ENCODE measurements at places on chromosomes 2 and 18.

DNA sequence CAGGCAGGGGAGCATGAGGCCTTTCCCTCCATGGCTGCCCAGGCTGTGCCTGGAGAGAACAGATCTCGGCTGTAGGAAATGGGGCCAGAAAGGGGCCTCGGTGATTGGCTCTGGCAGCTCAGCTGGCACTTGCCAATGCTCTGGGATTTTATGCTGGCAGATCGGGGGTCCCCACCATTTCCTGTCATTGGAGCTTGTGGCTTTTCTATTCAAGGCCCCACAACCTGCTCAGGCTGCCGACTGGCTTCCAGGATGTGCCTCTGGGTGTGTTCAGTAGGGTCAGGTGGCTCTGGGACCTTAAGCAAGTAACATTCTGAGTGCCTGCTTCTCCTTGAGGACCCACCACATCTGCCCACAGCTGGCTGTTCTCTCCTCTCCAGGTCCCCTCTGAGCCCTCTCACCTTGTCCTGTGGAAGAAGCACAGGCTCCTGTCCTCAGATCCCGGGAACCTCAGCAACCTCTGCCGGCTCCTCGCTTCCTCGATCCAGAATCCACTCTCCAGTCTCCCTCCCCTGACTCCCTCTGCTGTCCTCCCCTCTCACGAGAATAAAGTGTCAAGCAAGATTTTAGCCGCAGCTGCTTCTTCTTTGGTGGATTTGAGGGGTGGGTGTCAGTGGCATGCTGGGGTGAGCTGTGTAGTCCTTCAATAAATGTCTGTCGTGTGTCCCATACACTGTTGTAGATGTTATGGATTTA lies 4.2 kb downstream of the GNLY start:
- no peak for DNase-seq

GRCh38 chr2:202990501-202990900 lies 24.2 kb upstream of the NBEAL1 start:
- DNase-seq, result no peak

DNA sequence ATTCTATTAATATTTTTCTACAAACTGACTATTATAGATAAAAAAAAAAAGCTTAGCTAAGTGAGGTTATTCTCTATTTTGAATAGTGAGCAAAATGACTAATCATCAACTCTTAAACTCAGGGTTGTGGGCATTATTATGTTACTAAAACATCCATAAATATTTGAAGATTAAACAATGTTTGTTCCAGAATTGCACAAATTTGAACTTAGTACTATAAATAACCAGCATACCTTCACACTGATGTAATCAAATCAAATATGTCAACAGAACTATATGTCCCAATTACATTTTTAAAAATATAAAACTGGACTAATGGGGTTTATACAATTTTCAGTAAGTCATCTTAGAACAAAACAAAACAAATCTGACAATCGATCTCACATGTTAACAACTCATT lies 800.9 kb downstream of the LRP1B start:
- no peak for DNase-seq

DNA sequence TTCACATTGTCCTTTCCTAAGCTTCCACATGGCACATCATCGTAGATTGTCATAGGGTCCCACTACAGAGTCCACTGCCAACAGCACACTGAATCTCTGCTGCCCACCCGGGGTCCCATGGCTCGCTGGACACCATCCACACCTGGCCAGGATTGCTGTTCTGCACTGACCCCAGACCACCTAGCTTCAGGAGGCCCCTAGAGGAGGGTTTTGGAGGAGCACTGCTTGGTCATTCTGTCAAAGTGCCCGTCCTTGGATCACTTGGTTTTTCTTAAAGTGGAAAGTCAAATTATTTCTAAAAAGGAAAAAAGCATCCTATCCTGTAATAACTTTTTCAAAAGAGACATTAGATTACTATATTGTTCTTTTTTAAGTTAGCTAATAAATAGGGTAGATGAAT lies 59.0 kb downstream of the CHRNA1 start:
- DNase-seq, result no peak

- no peak for DNase-seq
Measured at GRCh38 chr18:75531851-75532459, 104.5 kb upstream of the SMIM21 start.

GRCh38 chr2:95303191-95303919 lies 6.2 kb downstream of the KCNIP3 start:
- no peak for DNase-seq

DNA sequence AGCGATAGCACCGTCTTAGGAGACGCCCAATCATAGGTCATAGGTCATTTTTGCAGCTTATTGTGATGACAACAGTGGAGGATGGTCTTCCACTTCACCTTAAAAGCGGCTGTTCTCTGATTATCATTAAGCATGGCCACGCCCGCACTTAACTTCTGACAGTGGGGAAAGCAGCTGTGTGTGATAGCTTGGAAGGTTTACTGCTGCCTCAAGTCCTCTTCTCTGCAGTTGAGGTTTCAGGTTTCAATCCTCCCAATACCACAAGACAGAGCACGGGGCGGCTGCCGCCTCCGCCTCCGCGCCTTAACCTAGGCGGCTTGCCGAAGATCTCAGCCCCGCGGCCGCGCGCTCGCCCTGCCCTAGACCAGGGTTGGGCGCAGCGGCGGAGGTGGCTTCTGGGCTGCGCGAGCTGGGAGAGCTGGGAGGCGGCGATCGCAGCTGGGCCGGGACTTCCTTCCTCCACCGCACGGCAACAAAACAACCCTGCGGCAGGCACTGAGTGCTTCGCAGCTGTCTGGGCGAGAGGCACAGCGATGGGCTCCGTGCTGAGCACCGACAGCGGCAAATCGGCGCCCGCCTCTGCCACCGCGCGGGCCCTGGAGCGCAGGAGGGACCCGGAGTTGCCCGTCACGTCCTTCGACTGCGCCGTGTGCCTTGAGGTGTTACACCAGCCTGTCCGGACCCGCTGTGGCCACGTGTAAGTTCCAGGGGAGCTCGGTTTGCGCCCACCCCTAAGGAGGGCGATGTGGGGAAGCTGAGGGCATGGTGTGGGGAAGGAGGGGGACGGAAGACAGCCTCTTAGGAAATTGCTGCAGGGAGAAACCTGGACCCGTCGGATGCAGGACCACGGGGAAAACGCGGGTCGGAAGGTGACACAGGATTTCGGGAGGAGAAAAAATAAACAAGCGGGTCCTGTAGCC lies at the start of gene RNF125:
TSS of gene RNF125 (plus strand) at position 495 of the 920 bp plus-strand sequence. CDS start at position 534, 39 bp downstream.
- DNase-seq, result peak; percentile 72

- no peak for DNase-seq
Measured at GRCh38 chr2:224904381-224904780, 137.9 kb downstream of the DOCK10 start.

- no peak for DNase-seq
Measured at GRCh38 chr2:60447943-60448342, 105.5 kb downstream of the BCL11A start.

DNA sequence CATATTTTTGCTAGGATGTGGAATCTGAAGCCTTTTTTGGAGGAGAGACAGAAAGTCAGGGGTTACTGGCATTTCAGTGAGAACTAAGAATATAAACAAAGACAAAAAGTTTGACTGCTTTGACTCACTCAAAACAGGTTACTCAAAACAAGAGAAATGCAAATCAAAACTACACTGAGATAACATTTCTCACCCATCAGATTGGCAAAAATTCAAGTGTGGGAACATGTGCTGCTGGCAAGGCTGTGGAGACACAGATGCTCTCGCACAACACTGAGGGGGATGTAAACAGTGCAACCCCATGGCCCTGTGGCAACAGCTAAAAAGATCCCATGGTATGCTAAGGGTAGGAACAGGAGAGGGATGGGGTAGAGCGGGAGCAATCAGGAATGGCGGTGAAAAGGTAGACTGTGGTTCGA lies 86.6 kb downstream of the DTNB start:
- no peak for DNase-seq

DNA sequence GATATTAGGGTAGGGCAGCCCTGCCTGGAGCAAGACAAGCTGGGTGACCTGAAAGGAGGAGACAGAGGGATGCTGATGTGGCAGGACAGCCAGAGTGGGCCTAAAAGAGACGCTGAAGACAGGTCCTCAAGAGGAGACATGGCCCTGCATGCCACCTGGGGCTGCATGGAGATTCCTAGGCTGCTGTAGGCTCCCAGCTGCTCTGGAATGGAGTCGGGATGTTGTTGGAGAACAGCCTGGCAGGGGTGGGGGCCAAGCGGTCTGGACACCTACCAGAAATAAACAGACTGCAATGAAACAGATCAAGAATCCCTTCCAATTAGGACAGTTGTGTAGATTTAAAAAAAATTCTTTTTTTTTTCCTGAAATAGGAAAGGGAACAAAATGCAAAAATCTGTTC lies 97.8 kb upstream of the NPAS2 start:
- DNase-seq, result no peak

- no peak for DNase-seq
Measured at GRCh38 chr2:136168720-136169119, 50.8 kb upstream of the CXCR4 start.

DNA sequence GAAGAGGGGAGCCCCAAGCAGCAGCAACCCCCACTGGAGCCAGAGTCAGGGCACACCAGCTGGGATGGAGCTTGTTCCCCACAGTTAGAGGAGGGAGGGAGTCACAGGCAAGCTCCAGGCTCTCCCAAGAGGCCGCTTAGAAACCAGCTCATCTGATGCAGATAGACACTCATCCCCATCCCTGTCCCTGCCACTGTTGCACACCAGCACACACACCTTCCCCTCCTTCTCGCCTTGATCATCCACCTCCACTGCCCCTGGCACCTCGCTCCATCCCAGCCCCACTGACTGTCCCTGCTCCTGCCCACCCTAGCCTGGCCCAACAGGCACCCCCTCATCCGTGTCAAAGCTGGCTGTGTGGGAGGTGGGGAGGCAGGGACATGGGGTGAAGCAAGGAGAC lies 1.5 kb upstream of the RUFY4 start:
- DNase-seq, result no peak

All from iPS DF 6.9 (cell line).